ENCODE measurements at places on chromosomes 2 and 18.
A peak's percentile ranks its signal among the peaks of the same experiment; 100 is the strongest.

GRCh38 chr2:9302755-9303154 is 96.1 kb downstream of the ASAP2 start:
- no peak for DNase-seq

DNA sequence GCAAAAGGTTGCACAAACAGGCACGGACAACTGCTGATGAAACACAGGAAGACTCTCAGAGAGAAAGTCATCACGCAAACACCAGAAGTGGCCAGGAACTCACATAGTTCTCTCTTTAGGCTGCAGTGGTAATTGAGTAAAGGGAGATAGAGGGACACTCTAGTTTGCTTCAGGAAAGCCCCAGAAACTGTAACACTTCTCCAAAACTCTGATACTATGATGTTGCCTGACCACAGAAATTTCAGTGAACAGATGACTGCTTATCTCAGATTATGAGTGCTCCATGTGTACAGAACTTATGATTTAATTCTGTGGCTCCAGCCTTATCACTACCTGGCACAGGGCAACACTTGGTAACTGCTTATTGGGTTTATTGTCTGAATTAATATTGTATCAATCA is 311.5 kb upstream of the GYPC start:
- no peak for DNase-seq

DNA sequence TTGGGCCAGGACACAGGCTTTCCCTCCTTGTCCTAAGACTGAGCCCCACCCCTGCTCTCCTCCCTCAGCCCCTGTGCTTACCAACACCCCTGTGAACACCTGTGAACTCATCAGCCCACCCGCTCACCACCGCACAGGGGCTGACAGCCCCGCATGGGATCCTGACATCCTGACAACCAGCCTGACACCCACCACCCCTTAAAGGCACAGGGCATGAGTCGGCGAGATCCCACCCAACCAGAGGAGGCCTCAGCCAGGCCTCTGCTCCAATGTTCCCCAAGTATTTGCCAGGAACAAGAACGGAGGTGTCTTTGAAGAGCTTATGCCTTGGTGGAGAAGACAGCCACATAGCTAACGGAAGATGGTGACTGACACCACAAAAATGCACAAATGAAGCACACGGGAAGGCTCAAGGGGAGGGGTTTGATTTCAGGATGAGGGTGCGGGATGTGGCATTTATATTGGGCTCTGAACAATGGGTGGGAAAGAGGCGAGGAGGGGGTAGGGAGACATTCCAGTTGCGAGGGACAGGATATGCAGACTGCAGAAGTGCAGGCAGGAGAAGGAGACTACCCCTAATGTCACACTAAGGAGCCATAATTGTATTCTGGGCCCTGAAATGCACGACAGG is 11.0 kb downstream of the RAB11FIP5 start:
- no peak for DNase-seq

DNA sequence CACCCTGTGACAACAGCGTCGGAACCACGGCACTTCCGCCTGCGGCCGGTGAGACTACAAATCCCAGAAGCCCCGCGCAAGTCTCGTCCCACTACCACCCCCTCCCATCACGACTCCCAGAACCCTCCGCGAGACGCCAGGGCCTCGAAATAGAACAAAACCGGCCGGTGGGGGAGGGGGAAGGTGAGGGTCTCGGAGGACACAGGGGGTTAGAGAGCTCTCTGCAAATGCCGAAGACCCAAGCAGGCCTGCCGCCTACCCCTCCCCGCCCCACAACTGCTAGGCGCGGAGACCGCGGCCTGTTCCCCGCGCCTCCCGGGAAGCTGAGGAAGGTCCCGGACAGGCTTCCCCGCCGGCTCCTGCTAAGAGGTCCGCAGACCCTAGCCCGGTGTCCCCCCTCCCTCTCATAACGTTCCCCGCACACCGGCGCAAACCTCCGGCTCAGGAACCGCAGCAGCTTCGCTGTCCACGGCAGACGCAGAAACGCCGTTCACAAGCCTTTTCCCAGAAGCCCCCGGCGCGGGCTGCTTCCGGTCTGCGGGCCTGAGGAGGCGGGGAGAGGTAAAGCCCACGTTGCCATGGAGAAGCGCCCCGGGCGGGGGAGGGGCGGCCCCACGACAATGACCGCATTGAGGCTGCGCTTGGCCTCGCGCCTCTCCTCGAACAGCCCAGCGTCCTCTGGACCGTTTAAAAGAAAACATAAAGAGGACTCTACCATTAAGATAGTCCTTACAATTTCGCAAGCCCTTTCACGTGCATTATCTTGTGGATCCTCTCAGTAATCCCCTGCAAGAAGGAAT is at the start of gene ZNF24:
ZNF24 (minus strand) TSS at position 485 of the 800 bp plus-strand sequence. CDS start 3,770 bp downstream, outside the sequence.
- peak; percentile 85 for DNase-seq

DNA sequence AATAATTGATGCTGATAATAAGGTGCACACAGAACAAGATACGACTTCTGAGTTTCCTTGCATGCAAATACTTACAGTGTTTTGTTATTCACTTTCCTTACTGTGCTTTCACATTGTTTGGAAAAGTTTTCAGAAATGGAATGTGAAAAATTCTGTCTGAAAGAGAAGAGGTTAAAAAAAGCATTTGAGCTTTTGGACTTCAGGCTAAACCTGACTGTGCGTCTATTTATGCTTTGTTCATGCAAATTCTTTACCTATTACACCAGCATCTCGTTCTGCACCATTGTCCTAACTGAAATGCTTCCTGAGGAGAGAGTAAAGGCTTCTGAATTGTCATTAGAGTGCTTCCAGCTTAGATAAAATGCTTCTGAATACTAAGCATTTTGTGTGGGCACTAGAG is 61.4 kb downstream of the LHCGR start:
- DNase-seq = no peak

DNA sequence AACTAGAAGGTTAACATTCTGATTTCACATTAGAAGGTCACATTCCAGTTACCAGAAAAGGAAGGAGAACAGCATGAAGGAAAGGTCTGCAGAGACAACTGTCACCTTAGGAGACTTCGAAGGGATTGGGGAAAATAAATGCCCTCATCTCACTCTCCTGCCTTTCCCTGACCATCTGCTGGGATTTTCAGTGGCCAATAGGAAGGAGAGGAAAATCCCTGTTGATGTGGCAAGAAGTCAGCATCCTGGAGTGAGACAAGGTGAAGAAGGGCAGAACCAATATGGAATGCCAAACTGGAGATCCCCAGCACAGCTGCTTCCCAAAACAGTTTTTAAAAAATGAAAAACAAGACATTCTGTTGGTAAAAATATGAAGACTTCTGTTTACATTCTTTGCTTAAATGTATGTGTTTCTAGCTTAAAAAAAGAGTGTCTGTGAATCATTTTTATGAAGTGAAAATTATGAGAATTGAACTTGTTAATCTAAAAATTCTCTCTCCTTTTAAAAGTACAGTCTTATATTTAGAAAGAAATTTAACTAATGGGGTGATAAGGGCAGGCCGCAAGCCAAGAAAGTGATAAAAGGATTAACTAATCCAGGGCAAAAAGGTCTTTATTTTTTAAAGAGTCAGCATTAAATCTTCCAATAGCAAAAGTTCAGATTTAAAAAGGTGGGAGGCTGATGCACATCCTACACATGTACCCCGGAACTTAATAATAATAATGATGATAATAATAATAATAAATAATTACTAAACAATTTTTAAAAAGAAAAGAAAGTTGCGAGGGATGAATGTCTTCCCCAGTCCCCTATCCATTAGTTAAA is 160.6 kb upstream of the DOK6 start:
- DNase-seq = no peak

GRCh38 chr18:43620936-43621335 is 343.6 kb upstream of the SYT4 start:
- DNase-seq = peak; percentile 37

GRCh38 chr2:98577313-98577712 is 31.0 kb downstream of the COA5 start:
- no peak for DNase-seq

- no peak for DNase-seq
Observed at GRCh38 chr2:72127401-72128058, 20.1 kb downstream of the CYP26B1 start.

GRCh38 chr2:190481339-190481738 is 53.2 kb downstream of the NEMP2 start:
- no peak for DNase-seq

GRCh38 chr2:203436496-203436895 is 98.6 kb downstream of the RAPH1 start:
- no peak for DNase-seq

DNA sequence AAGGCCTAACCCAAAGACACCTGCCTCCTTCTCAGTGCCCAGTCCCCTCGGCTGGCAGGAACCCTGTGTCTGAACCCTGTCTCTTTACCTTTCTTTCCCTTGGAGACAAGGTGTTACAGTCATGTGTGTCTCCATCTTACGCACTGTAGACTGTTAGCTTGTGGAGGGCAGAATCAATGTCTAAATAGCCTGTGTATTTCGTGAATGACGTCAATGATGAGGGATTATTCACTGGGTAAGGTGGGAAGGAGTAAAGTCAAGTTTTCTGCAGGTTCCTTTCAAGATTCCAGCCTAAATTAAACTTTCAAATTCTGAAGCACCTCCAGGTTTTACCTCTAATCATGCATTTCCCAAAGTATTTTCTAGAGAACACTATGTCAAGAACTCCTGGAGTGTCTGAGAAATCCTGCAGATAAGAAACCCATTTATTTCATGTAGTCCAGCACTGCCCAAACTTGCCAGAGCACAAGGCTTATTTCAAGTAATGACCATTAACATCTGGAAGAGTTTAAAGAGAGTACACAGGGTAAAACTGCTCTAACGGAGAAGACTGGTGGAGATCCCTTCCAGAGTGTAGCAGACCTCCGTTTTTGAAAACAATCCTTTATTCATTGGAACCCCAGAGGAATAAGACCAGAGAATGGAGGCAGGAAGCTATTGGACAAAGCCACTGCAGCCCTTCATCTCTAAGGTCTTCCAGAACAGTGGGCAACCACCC is 72.8 kb downstream of the KCNF1 start:
- no peak for DNase-seq

DNA sequence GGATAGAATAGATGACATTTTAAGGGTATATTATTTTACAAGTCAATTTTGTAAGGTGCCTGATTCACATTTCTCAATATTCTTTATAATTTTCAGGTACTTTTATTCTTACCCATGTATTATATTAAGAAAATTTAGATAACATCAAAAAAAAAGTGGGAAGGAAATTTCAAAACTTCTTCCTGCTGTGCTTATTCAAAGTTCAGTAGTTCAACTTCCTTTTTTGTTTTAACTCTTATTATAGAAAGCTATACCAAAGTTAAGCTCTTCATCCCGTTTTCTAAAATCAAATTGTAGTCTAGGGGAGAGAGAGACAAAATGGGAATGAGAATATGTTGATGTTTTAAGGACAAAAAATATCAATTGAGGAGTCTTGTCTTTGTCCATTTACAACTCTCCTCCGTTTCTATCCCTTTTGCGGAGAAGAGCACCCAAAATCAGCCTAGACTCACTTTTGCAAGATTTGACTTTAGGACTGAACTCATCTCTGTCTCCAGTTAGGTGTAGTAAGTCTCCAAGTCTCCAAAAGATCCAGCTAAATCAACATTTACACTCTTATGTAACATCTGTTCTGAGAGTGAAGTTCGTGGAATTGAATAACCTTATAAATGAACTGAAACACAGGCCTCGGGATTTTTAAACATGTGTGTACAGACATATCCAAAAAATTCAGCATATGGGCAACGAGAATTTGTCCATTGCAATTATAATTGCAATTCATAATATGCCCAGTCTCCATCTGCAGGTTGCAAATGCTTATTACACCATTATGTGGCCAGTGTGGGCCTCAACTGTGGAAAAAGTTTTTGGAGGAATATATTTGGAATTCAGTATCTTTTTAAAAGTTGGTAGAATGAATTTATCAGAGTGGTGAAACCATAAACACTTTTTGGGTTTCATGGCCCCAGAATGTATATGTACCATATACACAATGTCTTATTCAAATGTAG is 23.9 kb downstream of the FAM124B start:
- no peak for DNase-seq

GRCh38 chr2:127176371-127177311 is 43.5 kb downstream of the CYP27C1 start:
- DNase-seq = peak; percentile 25

DNA sequence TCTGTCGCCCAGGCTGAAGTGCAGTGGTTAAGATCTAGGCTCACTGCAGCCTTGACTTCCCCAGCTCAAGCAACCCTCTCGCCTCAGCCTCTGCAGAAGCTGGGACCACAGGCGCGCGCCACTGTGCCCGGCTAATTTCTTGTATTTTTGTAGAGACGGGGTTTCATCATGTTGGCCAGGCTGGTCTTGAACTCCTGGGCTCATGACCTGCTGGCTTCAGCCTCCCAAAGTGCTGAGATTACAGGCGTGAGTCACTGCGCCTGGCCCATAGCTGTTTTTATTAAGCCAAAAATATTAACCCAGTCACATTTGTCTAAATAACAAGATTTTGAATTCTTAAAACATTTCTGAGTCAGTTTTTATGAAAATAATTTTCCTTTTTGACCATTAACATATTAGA is 6.3 kb upstream of the SFT2D3 start:
- DNase-seq = peak; percentile 43

DNA sequence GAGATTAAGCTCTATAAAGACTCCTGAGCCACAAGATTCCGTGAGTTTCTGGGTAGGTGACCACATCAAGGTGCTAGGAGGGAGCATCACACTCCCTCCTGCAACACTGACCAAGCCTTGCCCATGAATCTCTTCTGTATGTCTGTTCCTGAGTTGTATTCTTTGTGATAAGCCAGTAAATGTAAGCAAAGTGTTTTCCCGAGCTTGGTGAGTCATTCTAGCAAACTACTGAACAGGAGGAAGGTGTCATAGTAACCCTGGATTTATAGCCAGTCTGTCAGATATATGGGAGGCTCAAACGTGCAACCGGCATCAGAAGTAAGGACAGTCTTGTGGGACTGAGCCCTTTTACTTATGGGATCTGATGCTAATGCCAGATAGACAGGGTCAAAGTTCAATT is 346.1 kb upstream of the KYNU start:
- no peak for DNase-seq

DNA sequence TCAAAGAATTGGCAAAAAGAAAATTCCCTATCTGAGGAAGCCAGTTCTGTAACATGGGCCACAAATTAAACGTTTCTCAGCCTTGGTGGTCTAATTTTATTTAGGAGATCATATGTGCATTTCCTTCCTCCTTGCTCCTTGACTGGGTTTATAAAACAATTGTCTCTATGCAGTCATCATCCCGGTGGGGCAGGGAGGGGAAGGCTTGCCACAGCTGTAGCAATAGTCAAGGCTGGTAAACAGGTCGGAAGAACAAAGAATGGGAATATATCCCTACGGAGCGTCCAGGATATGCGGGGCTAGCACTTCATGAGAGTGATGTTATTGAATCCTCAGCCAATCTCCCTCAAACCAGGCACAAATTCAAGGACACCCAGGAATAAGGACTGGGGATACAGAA is 143.8 kb downstream of the RNF152 start:
- DNase-seq = no peak

- DNase-seq = no peak
Observed at GRCh38 chr18:45245091-45245511, 370.2 kb upstream of the SLC14A2 start.

- DNase-seq = no peak
Observed at GRCh38 chr2:6906165-6906741, 11.0 kb upstream of the RNF144A start.

All from fibroblast of mammary gland (primary cell).